ENCODE measurements at places on chromosomes 3 and 15. TPM values are rescaled to one million over a fixed set of nuclear protein-coding genes. Genes with fewer than 3 reads are reported as not detected.

DNA sequence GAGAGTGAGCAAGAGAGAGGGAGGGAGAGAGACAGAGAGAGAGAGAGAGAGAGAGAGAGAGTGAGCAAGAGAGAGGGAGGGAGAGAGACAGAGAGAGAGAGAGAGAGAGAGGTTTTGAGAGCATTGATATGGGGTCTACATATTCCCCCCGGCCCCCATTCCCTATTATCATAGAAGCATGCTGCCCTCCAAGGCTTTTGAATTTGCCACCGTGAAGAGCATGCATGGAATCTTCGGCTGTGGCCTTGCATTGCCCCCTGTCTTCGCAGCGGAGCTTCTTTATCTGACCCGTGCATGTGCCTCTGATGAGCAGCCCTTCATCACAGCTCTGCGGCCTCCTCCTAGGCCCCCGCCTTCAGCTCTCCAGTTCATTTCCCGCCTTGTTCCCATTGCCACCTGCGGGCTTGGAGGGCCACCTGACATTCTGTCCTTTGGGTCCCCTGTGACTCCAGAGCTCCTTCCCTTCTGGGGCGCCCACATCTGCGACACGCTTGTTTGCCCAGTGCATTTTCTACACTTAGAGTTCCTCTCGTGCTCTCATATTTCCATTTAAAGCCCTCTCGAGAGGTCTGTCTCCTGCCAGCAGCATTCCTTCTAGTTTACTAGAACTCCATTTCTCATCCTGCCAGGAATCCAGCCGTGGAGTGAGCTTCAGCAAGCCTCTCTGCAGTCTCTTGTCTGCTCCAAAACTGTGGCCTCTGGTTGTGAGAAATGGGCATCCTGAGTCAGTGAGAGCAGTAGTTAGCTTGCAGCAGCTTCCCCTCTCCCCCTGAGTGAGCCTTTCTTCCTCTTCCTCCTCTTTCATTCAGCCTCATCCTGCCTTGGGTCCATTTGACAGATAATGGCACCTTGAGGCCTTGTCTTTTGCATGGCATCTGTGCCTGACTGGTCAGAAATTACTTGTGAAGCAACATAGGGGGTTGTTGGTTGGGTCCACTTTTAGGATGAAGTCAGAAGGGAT is 25.3 kb downstream of the LPP start:
- DNase-seq, result no peak

GRCh38 chr3:151421938-151422337 is 37.4 kb upstream of the P2RY12 start:
- DNase-seq, result no peak

DNA sequence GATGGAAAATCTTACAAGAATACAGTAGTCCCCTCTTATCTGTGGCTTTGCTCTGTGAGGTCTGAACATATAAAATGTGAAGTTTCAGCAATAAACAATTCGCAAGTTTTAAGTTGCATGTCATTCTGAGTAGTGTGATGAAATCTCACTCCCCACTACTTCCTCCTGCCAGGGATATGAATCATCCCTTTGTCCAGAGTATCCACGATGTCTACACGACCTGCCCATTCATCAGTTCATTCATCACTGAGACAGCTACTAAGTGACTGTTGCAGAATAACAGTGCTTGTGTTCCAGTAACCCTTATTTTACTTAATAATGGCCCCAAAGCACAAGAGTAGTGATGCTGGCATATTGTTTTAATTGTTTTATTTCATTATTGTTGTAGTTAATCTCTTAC is 489.2 kb upstream of the UBE2E2 start:
- DNase-seq, result peak; percentile 10

DNA sequence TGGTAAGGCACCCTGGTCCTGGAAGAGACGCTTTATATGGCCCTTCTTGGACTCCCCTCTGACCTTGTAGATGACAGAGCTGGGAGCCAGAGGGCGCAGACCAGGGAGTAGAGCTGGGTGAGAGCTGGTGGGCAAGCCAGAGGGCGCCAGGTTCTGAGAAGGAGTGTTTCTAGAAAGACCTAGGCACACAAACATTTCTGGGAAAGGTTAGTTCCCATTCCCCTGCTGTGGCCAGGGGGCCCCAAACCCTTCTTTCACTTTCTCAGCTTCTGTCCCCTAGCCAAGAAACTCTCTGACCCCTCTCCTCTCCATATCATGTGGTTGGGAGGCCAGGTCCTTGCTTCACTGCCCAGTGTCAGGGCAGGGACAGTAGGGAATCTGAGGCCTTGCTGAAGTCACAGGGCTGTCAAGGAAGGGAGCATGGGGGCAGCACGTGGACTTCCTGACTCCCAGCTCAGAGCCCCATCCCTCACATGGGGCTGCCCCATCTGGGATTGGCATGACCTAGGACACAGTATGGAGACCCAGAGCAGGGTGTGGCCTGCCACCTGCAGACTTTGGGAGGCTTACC is 3.6 kb downstream of the HEMK1 start:
- no peak for DNase-seq

- no peak for DNase-seq
These were observed 13.5 kb downstream of the RAB8B start for GRCh38 chr15:63202861-63203260.

GRCh38 chr3:59774634-59775033 is 724.8 kb upstream of the CFAP20DC start:
- no peak for DNase-seq

- DNase-seq, result no peak
These were observed 392.0 kb upstream of the RORA start for GRCh38 chr15:61621146-61621545.

GRCh38 chr15:89396723-89397652 is 62.4 kb upstream of the POLG start:
- DNase-seq, result no peak

GRCh38 chr15:98143116-98143515 is 182.6 kb downstream of the ARRDC4 start:
- no peak for DNase-seq

DNA sequence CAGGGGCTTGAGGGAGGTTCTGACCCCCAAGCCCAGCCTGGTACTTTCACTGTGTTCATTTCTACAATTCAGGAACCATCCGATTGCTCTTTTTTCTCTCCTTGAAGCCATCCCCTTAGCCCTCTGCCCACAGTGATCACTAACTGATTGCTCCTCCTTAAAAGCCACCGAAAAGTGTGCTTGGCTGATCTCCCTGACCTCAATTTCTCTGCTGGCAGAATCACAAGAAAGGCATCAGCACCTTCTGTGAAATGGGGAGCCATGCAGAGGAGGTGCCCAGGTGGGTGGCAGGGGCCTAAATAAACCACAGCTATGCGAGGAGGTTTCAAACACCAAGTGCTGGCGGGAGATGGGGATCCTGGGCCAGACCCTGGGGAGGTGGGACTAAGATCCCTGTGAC is 56.2 kb downstream of the SRGAP3 start:
- no peak for DNase-seq

- no peak for DNase-seq
These were observed 4.9 kb downstream of the NT5DC2 start for GRCh38 chr3:52528586-52529375.

DNA sequence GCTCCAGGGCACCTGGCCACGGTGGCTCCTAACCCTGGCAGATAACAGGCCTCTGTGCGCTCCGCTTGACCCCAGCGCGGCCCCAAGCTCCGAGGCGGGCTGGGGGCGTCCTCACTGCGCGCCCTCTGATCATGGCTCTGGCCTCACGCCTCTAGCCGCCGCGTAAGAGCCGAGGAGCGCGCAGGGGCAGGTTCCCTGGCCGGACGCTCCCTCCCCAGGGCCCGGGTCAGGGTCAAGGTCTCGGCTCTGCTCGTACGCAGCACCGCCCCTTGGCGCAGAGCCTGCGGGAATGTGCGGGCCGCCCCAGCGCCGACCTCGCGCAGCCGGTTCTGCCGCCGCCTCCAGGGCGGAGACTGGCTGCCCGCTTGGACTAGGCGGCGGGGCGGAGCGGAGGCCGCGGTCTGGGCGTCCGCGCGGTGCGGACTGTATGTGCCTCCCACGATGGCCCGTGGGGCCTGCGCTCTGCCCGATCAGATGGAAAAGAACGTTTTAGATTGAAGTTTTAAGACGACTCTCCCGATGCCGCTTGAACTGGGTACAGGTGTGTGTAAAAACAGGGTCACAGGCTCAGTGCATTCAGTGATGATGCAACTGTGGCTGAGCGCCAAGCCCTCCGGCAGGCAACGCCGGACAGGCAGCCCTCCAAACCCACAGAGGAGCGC is 40.8 kb downstream of the CHST14 start:
- peak; percentile 87 for DNase-seq

DNA sequence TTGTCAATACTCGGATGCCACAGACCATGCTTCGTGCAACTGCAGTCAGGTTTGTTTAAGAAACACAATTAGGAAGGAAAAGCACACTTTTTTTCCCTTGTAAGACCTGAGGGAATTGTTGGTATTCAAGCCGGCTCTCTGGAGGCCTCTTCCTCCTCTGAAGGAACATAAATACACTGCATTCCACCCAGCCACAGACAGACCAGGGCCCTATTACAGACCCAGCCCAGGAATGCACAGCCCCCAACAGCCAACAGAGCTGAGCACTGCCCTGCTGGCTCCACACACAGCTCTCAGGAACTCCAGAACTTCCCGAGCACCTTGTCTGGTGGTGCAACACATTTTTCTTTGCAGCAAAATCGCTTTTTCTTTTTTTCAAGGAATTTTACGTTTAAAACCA is 488.7 kb upstream of the PROK2 start:
- DNase-seq, result no peak

- no peak for DNase-seq
These were observed 151.1 kb upstream of the OSTN start for GRCh38 chr3:191047930-191048329.

DNA sequence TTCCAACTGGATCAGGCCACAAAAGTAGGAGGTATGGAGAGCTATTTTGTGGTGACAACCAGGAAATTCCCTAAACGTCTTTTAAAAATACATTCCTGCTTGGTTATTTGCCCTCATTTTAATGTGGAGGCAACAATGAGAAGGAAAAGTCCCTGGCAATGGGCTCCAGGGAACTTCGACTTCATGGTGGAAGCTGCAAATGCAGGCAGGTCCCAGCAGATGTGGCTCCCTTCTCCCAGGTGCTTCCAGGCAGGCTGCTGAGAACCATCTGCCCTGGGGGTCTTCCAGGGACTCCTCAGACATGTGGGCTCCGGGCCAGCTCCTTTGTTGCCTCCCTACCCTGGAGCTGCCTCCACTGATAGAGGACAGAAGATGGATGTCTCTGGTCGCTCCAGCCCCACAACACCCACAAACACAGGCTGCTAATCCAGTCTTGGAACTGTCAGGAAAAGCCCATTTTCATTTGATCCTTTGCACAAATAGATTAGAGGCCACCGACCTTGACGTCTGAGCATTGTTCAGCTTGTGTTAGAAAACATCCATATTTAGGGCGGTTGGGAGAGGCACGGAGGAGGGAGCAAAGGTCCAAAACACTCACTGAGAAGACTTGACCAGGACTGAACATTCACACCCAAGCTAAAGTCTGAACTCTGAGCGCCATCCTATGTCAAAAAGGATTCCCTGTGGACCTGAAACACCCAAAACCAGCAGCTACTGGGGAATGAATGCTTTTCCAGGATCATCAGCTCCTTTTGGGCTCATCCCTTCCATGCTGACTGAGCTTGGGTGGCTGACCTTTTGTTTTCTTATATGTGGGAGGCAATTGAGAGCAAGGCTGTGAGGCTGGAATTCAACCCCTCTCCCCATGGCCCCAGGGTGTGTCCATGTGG is 30.2 kb upstream of the SLCO2A1 start:
- DNase-seq, result no peak

GRCh38 chr3:132657869-132658747 is 1.5 kb downstream of the ACAD11 start:
- no peak for DNase-seq

The ALDH1A3 gene
- 19.5 TPM for total RNA-seq

The SI gene
- total RNA-seq, result not detected

The ITGA11 gene
- total RNA-seq, result 1.0 TPM

The GP9 gene
- not detected for total RNA-seq

The RPUSD2 gene
- 3.1 TPM for total RNA-seq

The TMOD3 gene
- 9.2 TPM for total RNA-seq

The BMF gene
- 4.3 TPM for total RNA-seq

The GLCE gene
- total RNA-seq, result 9.3 TPM
